ENCODE measurements at places on chromosomes 12 and 14.

DNA sequence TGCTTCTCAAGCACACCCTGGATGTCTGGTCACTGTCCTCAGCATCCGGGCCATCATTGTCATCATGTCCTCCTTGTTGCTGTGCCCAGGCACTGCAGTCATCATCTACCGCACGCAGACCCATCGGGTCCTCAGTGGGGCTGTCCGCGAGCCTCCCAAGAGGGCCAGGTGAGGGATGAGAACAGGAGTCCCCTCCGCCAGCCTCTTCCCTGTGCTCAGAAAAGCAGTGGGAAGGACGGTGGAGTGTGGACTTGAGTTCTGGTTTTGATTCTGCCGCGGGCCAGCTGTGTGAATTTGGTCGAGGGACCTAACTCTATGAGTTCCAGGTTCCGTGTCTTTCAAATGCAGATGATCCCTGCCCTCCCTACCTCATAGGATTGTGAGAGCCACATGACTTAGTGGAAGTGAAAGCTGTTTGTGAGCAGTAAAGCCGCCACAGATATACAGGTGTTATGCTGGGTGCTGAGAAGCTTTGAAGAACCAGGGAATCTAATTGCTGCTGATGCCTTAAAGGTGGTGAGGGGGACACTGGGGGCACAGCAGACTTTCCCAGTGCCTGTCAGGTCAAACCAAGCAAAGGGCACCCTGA lies 122.9 kb upstream of the RAP1B start:
- no peak for DNase-seq

GRCh38 chr12:879641-880040 lies 69.9 kb downstream of the RAD52 start:
- no peak for DNase-seq

- no peak for DNase-seq
These were observed 418 bp upstream of the MYG1 start for GRCh38 chr12:53299101-53299453.

DNA sequence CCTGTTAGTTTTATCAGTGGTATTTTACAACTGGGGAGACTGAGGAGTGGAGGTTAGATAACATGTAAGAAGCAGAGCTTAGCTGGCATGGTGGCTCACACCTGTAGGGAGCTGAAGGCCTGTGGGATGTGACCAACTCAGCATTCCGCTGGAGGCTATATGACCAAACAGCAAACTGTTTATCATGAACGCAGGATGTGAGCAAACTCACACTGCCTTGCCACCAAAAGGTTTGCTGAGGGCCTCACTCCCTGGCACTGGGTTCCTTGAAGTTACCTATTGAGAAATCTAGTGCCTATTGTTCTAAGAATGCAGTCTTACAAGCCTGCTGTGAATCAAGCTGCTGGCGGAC lies 23.4 kb downstream of the JKAMP start:
- DNase-seq: no peak

GRCh38 chr12:121592320-121592719 lies 11.5 kb upstream of the KDM2B start:
- DNase-seq: no peak

DNA sequence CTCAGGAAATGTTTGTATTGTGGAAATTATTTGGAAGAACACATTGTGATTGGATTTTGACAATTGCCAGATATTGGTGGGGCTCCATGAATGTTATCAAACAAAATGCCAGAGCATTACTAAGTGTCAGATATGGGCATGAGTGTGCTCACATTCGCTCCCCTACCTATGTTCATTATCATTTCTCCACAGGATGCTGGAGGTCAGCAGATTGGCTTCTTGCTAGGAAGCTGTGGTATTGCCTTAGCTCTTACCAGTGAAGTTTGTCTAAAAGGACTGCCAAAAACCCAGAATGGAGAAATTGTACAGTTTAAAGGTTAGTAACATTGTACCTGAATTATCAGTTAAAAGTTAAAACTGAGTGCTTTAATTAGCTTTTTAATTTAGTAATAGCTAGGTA lies 78.3 kb upstream of the ATF1 start:
- DNase-seq: no peak

- no peak for DNase-seq
These were observed 580.9 kb downstream of the SOX5 start for GRCh38 chr12:23368590-23368989.

GRCh38 chr14:102479777-102480176 lies 29.8 kb downstream of the ANKRD9 start:
- DNase-seq: no peak

GRCh38 chr12:60842181-60842580 lies 1246.4 kb downstream of the SLC16A7 start:
- DNase-seq: no peak

- no peak for DNase-seq
These were observed 168.0 kb downstream of the DACT1 start for GRCh38 chr14:58805605-58806409.

DNA sequence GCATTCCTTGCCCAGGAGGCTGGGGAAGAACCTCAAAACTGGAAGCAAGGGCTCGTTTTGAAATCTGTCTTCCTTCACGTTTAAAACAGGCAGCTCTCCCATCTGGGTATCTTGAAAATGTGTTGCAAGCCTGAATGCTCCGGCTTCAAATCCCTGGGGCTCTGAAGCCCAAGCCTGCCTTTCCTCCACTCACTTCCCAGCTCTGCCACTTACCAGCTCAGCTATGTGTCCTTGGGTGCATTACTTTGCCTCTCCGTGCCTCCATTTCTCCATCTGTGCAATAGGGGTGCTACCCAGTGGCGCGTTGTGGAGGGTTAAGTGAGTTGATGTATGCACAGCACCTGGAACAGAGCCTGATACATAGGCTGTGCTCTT lies 97.6 kb downstream of the GCH1 start:
- no peak for DNase-seq

GRCh38 chr14:105931808-105932483 lies 405.6 kb downstream of the TMEM121 start:
- DNase-seq: no peak

GRCh38 chr14:61103541-61104339 lies 122.7 kb downstream of the SLC38A6 start:
- no peak for DNase-seq

- no peak for DNase-seq
These were observed 62.3 kb downstream of the UNC79 start for GRCh38 chr14:93493054-93493453.

GRCh38 chr14:101626331-101626730 lies 65.0 kb downstream of the DIO3 start:
- DNase-seq: no peak

DNA sequence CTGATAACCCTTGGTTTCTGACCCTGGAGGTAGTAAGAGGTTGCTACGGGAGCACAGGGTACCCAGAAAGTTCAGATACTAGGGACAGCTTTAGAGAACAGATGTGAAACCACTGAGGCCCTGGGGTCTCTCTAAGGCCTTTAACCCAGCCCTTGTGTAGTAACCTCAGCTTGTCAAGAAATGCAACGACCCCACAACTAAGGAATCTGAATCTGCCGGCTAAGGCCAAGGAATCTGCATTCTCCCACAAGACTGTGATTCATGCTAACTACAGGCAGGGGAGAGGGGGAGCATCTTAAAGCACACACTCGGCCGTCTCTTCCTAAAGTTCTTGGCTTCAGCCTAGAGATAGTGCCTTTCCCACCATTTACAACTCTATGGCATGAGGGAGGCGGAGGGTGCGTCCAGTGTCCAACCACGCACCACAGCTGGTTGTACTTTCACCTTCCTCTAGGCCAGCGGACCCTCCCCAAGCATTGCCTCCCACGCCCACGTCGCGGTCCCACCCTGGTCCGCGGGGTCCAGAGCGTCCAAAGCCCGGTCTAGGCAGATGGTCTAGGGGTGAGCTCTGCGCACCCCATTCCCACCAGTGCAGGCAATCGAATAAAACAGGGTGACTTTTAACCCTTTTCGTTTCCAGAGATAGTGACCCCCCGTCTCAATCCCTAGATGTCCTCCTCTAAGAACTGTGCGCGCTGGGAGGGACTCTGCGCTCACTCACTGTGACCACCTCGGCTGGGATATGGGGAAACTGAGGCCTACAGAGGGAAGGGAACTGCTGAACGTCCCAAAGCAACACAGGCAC lies 735 bp upstream of the VASH1 start:
- DNase-seq: no peak
